Fibroblast of skin of abdomen (primary cell): ENCODE measurements at places on chromosomes 4 and X.

GRCh38 chr4:7584606-7585159, 150.0 kb upstream of the PSAPL1 start:
- DNase-seq, result no peak

DNA sequence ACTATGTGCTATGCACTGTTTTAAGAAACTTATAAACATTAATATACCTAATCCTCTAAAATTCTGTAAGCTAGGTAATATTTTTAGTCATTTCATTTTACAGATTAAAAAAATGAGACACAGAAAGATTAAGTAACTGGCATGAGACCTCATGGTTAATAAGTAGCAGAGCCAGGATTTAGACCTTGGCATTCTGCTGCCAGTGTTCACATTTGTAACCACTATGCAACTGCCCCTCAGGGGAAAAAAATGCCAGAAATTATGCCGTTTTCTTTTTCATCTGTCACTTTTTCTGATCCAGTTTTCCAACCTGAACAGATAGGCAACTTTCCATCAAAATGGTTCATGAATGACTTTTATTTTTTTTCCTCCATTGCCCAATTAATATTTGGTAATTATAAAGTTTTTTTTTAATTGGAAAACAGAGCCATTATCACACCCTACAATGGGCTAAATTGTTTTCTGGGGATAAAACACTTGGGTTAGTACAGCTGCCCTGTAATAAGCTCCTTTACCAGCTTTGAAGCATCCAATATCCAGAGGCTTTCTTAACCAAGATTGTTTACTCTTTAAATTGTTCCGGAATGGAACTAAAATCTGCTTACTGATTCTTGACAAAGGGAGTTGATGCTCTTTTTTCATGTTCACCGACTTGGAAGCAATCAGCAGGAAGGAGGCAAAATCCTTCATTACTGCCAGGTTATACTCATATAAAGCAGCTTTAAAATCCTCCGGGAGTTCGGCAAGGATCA, 56.4 kb upstream of the DDX60 start:
- DNase-seq, result no peak

DNA sequence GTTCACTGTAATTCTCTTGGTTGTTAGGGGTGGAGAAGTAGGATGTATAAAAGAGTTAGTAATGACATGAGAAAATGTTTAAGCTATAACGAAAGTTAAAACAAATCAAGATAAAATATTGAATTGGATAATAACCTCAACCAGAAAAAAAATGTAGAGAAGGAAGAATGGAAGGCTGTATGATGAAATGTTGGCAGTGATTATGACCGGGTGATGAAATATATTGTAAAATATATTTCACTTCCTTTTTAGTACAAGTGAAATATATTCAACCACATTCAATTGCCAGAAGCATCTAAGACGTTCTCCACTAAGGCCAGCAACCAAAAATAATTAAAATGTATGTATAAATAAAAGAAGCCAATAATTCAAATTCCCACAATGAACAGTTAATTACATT, 309.3 kb upstream of the FGF13 start:
- peak; percentile 0 for DNase-seq

DNA sequence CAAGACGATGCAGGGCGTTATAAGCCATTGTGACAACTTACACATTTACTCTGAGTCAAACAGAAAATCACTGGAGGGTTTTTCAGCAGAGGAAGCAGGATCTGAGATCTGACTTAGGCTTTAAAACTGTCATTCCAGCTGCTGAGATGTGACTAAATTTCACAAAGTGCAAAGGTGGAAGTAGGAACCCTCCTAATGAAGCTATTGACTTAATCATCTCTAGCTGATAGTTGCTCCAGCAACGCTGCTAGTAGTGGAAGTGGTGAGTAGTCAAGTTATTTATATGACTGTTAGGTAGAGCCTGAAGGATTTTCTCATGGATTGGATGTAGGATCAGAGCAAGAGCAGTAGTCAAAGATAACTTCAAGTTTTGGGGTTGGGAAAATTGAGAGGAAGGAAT, 218.6 kb downstream of the GRID2 start:
- DNase-seq, result no peak

DNA sequence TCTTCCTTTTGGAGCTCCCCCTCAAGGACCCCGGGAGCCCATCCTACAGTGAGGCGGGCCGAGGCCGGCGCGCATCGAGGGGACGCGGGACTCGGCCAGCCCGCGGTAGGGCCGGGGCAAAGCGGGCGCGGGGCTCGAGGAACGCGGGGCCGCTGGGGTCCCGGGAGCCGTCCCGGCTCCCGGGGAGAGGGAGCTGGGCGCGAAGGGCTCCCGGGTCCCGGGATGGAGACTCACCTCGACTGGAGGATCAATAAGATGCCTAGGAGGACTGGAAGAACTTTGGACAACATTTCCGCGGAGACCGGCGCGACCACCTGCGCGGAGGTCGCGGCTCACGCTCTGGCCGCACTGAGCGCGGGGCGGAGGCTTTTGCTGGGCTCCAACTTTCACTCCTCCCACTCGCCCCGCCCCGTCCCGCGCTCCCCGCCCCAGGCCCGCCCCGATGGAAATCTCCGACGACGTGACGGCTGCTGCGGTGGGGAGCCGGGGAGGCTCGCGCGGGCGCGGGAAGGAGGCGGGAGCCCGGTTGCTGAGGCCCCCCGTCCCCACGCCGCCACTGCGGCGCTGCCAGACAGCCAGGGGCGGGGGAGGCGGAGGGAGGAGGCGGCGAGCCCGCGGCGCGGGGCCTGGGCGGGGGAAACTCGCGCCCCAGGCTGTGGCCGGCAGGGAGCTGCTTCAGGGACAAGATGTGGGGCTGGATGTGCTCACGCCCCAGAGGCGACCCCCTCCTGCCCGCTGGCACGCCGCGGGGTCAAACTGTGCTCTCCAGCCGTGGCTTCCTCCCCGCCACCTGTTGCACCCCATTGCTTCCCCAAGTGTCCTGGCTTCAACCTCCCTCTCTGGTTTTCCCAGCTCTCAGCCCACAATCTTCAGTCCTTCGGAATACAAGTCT, at the start of gene GABRE:
GABRE (minus strand) TSS at position 341 of the 892 bp plus-strand sequence; CDS start at position 290, 51 bp downstream.
- peak; percentile 47 for DNase-seq

DNA sequence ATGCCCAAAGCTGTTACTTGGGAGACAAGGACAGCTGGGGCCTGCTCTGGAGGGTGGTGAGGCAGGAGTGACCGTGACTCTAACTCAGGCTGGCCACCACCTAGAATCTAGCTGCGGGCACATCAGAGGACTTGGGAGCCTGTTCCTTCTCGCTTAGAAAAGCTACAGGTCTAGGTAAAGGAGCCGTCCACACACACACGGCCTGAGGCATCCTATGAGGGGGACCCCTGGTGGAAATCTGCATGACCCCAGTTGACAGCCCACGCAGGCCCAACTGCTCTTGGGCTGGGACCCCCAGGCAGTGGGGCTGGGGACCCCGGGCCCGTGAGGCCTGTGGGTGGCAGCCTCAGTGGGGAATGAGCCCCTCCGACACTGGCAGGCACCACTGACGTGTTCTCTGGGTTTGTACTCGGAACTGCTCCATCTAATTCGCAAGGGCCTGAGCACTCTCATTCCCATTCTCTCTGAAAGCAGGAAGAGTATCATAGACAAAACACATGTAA, 75.6 kb downstream of the ACOX3 start:
- DNase-seq, result no peak

DNA sequence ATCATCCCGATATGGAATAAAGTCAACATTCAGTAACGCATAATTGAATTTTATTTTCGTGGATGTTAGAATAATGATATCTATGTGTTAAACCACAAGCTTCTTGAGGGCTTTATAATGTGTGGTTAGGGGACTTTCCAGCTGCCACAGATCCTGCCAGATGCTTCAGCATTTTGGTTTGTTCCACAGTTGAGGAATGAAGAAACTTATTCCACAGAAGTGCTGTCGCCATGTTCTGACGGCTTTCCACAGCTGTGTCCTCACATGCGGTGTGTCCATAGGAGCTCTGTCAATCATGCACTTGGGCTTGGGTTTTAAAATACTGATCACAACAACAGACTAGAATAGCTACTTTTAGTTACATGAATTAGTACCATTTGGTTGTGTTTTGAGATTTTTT, 411.9 kb downstream of the TRIML1 start:
- peak; percentile 72 for DNase-seq

DNA sequence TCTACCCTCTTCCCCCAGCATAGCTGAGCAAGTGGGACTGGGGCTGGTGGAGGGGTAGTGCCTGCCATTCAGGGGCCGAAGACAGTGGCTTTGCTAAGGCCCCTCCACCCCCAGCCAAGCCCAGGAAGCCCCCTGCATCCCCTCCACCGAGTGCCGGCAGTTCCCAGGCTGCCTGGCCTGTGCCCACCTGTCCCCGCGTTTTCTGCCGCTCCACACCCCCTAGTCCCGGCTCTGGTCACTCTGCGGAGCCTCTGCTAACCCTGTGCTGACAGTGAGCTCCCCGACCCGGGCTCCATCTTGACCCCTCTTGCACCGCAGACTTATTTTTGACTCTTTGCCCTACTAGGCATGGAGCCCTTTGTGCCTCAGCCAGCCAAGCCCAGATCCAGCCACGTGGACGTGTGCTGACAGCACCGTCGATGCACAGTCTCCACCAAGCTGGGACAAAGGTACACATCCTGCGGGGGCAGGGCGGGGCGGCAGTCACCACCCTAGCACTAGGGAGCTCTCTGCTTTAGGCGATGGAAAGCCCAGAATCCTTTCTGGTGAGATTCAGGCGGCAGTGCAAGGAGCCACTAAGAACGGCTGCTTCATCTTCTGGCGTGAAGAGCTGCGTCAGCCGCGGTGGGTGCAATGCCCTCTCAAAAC, 96.6 kb downstream of the PHKA2 start:
- no peak for DNase-seq

- DNase-seq, result no peak
Measured at GRCh38 chrX:63402106-63402505, 51.0 kb upstream of the SPIN4 start.

DNA sequence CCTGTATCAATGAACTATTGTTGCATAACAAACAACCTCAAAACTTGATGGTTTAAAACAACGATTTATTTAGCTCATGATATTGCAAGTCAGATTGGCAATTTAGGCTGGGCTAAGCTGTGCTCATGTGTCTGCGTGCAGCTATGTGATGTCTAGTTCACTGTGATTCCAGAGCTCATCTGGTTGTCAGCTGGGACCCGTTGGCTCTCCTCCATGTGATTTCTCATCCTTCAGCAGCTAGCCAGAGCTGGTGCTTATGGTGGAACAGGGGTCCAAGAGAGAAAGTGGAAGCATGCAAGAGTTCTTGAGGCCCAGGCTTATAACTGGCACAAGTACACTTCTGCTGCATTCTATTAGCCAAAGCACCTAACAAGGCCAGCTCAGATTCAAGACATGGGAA, 28.8 kb upstream of the TRPC3 start:
- DNase-seq, result peak; percentile 85

GRCh38 chrX:154352466-154352865, 22.0 kb downstream of the FLNA start:
- DNase-seq, result no peak

DNA sequence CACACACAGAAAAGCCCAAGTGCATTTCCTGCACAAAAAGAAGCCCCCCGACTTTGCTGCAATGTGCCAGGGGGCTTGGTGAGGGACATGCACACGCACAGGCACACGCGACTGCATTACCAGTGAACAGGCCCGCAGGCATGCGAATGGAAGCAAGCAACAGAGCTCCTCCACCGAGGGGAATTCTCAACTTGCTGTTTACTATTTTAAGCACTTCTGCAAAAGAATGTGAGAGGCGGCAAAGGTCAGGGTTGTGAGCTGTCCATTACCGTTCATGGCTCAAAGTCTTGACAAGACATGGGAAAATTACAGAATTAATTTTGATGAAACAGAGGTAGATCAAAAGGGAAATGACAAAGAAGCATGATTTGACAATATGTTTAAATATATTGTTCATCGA, 342.5 kb upstream of the NOCT start:
- no peak for DNase-seq
